ENCODE measurements at places on chromosomes 2 and 18.

- DNase-seq: no peak
These were observed 433.7 kb downstream of the BCL11A start for GRCh38 chr2:60119778-60120177.

DNA sequence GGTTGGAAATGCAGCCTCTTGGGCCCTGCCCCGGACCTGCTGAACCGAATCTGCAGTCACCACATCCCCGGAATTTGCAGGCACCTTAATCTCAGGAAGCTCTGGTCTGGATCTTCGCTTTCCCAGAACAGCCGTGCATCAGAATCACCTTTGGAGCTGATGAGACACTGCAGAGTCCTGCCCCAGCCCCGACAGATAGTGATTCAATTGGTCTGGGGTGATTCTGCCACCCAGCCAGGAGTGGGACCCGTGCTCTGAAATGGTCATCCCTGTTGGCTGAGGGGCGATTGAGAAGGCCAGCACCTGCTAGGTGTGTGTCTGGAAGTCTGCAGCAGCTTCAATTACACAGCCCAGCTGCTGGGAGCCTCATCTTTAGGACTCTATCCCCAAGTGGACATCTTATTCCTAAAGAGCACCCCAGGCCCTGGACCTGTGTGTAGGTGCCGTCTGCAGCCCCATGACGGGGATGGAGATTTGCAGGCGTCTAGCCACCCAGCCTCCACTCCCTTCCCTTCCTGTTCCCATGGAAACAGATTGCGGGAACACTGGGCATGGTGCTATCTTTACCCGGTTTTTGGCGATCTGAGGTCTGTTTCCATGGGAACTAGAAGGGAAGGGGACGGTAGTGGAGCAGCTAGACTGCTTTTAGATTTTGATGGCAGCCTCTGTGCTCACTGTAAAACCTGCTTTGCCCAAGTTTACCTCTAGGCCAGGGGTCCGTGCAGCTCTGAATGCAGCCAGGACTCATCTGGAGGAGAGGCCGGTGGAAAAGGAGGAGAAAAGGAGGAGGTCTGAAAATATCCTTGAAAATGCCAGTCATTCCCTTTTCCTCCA lies 156.1 kb downstream of the LDLRAD4 start:
- DNase-seq: no peak

DNA sequence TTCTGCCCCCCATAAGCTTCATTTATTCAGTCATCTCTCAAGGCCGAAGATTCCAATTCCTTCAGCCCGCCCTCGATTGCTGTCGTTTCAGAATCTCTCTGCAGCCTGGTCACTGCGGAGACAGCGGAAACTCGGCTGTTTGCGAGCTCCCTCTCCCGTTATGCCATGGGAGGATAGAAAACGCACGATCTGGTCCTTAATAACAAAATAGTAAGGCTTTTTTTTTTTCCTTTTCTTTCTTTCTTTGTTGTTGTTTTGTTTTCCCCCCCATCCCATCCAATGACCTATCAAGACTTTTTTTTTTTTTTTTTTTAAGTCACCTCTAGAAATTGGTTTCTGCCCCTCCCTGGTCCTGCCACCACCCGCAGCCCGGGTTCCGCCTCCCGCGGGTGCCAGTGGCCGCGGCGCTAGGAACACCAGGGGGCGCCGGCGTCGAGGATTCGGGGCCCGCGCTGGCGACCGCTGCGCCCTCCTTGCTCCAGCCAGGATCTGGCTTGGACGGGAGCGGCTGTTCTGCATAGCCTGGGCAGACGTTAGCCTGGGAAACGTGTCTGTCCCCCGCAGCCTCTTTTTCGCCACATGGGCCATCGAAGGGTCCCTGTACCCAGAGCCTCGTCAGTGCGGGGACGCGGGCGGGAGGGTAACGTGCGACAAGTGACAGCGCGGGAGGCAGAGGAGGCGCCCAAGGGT lies 10.1 kb downstream of the CPLX4 start:
- no peak for DNase-seq

DNA sequence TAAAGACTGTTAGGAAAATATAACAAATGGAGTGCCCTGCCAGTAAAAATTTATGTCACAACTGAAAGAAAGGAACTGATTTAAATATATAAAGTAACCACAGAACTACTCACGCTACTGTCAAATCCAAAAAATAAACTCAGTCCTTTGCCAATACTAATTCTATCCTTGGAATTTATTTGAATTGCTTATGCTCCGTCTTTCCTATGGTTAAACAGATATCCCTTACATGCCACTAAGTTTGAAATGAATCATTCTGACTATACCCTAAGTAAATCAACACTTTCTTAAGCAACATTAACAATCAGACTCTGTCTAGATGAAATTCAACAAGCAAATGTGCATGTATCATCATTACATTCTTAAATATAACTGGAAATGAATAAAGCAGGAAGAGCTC lies 9.8 kb downstream of the HNRNPLL start:
- DNase-seq: no peak

GRCh38 chr2:170716851-170717598 lies 1.9 kb downstream of the SP5 start:
- DNase-seq: no peak

DNA sequence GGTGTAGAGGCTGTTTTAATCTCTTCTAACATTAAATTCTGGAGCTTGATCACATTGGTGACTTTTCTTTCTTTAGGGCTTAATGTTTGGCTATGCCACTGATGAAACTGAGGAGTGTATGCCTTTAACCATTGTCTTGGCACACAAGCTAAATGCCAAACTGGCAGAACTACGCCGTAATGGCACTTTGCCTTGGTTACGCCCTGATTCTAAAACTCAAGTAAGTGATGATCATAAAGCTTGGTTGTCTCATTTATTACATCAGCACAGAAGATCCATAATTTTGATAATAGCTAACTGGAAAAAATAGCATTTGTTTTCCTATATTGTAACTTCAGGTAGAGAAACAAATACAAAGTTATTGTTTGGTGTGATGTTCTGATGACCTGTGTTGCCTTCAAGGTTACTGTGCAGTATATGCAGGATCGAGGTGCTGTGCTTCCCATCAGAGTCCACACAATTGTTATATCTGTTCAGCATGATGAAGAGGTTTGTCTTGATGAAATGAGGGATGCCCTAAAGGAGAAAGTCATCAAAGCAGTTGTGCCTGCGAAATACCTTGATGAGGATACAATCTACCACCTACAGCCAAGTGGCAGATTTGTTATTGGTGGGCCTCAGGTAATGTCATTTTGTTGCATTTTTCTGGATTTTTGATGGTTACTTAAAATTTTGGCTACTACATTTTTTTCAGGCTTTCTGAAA lies 2.9 kb downstream of the MAT2A start:
- DNase-seq: no peak

- DNase-seq: no peak
These were observed 557.9 kb downstream of the CCDC85A start for GRCh38 chr2:56741601-56742102.

GRCh38 chr18:59861009-59861408 lies 38.8 kb upstream of the PMAIP1 start:
- DNase-seq: no peak

DNA sequence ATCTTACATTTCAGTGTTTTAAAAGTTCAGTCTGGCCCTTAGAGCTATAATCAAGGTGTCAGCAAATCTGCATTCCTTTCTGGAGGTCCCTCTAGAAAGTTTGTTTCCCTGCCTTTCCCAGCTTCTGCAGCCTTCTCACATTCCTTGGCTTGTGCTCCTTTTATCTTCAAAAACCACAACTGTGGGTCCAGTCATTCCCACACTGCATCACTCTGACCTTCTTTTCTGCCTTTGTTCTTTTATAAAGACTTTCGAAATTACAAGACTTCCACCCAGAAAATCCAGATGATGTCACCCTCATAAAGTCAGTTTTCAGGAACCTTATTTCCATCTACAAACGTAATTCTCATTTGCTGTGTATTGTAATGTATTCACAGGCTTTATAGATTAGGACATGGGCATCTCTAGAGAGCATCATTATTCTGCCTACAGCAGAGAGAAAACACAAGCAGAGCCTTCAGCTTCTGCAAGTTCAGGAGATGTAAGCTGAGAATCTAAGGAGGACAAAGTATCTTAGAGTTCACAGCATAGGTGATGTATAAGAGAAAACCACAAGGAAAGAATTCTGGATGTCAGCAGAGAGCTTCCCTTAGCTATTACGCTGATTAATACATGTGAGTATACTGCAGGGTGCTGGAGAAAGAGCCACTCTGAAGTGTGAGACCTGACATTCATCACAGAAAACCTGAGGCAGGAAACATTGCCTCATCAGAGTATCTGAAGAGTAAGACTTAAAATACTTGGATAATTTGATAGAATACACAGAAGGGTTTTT lies 1100.2 kb downstream of the CBLN2 start:
- DNase-seq: no peak

GRCh38 chr2:189281201-189281600 lies 101.6 kb upstream of the COL5A2 start:
- no peak for DNase-seq

- no peak for DNase-seq
These were observed 38.1 kb downstream of the SMAD4 start for GRCh38 chr18:51068105-51068504.

GRCh38 chr18:68763083-68763482 lies 34.8 kb upstream of the CCDC102B start:
- DNase-seq: no peak

DNA sequence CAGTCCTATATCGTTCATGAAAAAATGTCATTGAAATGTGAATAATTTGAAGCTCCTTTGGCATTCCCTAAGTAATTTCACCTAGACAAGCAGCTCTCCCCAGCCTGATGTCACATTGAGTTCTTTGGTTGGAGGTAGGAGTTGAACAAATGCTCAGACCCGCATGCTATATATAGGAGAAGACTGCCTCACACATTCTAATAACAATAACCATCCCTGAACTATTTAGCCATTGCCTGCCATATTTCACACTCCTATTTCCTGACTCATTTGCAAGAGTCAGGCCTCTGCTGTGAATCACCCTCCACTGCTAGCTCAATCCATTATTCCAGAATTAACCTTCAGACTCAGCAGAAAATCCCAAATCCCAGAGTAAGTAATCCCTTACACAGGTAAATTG lies 256.6 kb upstream of the ACVR2A start:
- DNase-seq: no peak

- DNase-seq: no peak
These were observed 39.5 kb upstream of the TANC1 start for GRCh38 chr2:158928965-158929364.

DNA sequence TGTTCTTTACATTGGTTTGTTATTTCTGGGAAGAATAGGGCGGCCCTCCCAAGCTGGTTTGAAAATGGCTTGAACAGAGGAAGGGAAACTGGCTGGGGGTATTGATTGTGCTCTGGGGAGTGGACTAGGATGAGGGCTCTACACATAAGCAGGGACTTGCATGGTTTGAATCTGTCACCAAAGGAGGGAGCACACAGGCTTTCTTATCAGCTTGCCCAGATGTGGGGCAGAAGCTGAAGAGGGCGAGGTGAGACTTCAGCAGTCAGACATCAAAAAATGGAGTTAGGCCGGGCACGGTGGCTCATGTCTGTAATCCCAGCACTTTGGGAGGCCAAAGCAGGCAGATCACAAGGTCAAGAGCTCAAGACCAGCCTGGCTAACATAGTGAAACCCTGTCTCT lies 7.2 kb upstream of the RAB12 start:
- DNase-seq: no peak

DNA sequence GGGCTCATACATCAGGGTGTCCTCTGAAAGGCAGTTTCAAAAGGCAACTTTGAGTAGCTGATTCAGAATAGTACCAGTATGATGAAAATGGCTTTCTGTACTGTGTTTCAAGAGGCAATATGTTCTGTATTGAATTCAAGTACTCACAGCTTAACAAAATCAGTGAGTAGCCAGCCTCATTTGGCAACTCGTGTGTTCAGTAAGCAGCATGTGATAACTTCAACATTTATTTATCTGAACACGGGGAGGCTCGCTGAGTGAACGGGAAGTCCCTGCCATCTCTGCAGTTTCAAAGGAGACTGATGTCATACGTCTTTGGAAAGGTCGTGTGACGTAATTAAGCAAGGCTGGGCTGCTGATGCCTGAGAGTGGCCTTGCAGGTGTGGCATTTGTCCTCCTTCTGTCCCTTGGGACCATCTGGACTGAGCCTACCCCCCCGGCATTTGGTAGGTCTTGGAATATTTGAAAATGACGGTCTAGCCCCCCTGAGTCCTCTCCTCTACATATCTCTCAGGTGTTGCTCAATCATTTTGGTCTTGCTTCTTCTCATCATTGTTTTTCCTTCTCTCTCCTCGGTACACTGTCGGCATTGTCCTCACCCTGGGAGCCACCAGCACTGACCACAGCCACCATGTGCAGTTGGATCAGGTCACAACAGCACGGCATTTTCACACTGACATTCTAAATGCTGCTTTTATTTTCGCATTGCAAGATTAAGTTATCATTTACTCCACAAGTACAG lies 62.8 kb downstream of the SMIM21 start:
- DNase-seq: no peak

Measured in iPS DF 19.7 (cell line).